Ureter (tissue), 1 donor: ENCODE measurements at places on chromosomes 5 and 9.

GRCh38 chr5:96649681-96650540 is 12.3 kb upstream of the CAST start:
- DNase-seq, result no peak

GRCh38 chr5:120695368-120695880 is 231.3 kb downstream of the PRR16 start:
- DNase-seq, result no peak

- no peak for DNase-seq
Observed at GRCh38 chr5:34716986-34717385, 60.9 kb downstream of the RAI14 start.

GRCh38 chr9:108535526-108535925 is 320.3 kb downstream of the ACTL7B start:
- no peak for DNase-seq

DNA sequence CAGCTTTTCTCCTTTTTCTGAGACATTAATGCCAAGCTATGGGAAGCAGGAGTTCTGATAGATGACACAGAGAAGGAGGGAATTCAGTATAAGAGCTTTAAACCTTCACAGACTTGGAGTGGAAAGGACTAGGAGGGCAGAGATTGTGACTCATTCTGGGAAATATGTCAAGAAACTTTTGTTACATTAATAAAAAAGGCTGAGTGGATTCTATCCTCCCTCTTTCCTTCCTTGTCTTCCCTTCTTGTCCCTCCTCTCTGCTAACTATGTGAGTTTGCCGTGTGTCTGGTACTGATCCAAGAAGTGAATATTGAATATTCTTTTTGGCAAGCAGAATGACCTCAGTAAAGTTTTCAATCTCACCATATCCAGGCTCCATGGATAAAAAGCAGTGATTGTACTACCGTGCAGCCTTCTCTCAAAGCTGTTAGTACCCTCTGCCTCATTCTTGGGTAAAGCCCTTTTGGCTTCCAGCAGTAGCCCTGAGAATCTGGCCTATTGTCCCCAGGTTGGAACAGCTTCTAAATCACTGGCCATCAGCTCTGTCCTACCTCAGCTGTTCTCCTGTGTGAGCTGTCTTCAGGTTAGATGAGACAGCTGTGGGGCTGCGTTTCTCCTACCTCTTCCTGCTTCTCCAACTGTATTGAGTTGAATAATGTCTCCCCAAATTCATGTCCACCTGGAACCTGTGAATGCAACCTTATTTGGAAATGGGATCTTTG is 73.9 kb downstream of the ATG10 start:
- no peak for DNase-seq

GRCh38 chr9:105083256-105083655 is 155.3 kb upstream of the ABCA1 start:
- no peak for DNase-seq

- no peak for DNase-seq
Observed at GRCh38 chr9:105050296-105050695, 122.3 kb upstream of the ABCA1 start.

- DNase-seq, result no peak
Observed at GRCh38 chr9:137333016-137333671, 31.1 kb upstream of the NRARP start.

DNA sequence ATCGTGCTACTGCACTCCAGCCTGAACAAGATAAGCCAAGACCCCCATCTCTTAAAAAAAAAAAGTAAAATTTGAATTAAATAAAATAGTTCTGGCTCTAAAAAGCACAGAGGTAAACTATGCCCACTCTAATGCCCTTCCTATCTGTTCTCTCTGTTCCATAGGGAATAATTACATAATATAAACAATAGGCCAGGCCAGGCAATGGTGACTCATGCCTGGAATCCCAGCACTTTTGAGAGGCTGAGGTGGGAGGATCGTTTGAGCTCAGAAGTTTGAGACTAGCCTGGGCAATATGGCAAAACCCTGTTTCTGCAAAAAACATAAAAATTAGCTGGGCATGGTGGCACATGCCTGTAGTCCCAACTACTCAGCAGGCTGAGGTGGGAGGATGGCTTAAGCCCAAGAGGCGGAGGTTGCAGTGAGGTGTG is 47.4 kb downstream of the MYO10 start:
- DNase-seq, result no peak

DNA sequence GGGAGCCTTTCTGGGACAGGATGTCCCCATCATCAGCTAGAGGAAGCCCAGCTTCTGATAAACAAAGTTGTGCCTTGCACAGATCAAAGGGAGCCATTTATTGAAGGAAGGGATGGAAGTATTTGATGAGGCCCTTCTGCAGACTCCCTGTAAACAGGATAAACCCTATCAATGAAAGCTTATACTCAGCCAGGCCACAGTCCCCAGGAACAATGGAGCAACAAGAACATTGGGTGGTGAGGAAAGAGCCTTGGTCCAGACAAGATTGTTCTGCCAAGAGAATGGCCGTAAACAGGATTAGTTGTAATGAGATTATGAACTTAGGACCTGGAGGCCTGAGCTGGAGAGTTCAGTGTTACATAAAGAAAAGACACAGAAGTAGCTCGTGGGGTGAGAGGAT is 40.5 kb upstream of the LIFR start:
- DNase-seq, result no peak

DNA sequence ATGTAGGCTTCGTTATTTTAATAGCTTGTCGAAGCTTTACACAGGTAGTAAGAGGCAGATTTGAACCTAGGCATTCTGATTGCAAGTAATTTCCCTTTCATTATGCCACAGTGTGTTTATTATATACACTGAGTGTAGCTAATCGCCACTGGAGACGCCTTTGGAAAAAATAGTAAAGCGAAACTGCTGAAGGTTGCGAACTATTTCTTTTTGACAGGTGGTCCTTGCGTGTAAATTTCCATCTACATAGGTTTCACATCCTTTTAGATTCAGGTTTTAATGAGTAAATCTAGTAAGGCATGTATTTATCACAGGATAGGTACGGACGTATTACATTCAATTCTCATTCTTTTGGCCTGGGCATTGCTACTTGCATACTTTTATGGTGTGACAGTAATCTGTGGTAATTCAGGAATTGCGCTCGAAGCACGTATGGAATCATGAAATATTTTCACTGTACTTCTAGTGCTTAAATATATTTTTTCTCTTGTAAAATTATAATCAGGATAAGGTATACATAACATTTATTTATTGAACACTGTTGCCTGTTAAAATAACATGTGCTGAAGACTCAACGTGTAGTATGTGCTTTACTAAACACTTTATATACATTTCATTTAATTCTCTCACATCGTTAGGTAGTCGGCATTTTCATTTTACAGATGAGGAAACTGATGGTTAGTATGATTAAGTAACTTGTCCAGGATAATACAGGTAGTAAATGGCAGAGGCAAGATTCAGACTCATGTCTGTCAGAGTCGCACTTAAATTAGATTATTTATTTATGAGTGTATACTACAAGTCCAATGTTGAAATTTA is 1.8 kb downstream of the MARCHF6 start:
- DNase-seq, result no peak

DNA sequence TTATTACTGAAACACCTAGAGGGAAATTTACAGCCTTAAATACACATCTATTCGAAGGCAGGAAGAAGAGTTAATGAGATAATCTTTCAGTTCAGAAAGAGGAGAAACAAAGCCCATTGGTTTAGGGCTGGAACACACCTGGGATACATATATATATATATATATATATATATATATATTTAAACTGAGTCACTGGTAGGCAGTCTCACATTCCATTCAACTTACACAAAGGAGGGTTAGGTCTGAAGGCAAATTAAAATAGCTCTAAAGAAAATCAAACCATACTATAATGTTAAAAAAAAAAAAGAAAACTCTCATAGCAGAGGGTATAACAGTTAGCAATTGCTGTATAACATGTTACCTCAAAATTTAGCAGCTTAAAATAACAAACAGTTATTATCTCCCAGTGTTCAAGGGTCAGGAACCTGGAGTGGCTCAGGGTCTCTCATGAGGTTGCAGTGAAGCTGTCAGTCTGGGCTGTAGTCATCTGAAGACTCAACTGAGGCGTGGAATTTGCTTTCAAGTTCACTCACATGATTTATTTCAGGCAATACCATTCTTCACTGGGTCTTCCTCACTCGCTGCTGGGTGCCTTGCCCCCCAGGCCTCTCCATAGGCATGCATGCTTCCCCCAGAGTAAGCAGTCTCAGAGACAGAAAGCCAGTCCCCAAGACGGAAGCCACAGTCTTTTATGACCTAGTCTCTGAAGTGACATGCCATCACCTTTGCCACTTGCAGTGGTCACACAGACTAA is 332.8 kb downstream of the NSG2 start:
- DNase-seq, result no peak

GRCh38 chr9:134758949-134759607 is 117.5 kb downstream of the COL5A1 start:
- no peak for DNase-seq

DNA sequence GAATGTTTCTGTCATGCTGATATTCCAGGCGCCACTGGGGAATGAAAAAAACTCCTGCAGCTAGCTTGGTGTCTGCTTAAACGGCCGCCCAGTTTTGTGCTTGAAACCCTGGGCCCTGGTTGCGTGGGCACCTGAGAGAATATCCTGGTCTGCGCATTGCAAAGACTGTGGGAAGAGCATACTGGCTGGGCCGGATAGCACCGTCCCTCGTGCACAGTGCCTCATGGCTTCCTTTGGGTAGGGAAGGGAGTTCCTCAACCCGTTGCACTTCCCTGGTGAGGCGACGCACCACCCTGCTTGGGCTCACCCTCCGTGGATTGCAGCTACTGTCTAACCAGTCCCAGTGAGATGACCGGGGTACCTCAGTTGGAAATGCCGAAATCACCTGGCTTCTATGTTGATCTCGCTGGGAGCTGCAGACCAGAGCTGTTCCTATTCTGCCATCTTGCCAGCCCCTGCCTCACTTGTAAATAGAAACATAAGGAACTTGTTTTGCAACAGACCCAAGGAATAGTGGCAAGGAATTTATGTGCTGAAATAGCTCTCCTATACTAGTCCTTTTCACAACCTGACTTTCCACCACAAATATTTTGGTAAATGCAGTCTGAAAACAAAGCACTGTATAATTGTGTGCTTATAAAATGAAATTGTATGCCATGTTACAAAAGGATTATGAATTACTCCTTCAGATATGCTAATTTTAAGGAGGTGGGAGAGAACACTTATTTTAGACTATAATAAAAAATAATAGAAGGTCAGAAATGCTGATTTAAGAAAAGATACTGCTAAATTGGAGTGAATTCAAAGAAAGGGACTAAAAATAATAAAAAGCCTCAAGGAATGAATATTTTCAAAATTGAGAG is 90.3 kb downstream of the ADAMTSL1 start:
- DNase-seq, result no peak

DNA sequence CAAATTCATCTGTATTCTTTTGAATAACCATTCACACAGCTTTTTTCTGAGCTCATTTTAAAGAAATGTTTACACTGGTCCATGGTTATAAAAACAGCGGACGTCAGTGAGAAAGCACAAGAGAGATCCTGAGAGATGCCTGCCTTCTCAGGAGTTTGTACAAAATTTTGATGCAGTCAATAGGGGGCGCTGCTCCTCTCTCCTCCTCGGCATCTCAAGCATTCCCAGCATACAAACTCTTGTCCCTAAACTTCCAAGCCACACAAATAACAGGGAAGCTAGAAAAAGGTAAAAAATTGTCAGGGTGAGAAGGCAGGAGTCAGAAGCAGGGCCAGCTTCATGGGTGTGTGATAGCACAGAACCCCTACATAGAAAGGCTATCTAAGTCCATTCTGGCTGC is 11.2 kb upstream of the CCDC152 start:
- no peak for DNase-seq

GRCh38 chr5:78727786-78728761 is 79.5 kb upstream of the LHFPL2 start:
- DNase-seq, result no peak
